ENCODE measurements at places on chromosomes 12 and 14.

- DNase-seq, result no peak
These were observed 20.5 kb downstream of the KITLG start for GRCh38 chr12:88559772-88560171.

GRCh38 chr14:72893636-72894322 lies at the start of gene DPF3:
DPF3 (minus strand) TSS chr14:72894101; CDS start chr14:72894088, 13 bp downstream.
- peak; percentile 91 for DNase-seq

- DNase-seq, result peak; percentile 45
These were observed 1494.7 kb upstream of the TMEM132C start for GRCh38 chr12:126772171-126772864.

DNA sequence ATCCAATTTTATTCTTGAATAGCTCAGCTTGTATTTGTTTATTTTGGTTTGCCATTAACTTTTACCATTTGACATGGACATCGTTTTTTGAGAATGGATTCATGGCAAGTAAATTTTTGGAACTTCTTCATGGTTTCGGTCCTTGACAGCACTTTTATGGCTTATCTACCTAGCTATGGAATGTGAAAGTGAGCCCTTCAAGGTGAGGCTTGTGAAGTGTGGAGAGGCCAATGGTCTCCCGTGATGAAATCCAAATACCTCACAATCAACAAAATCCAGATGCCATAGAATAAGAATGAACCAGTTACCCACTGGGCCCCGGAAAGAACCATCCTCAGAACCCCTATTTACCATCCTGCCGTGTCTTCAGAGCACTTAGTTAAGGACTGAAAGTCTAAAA lies 978.8 kb downstream of the FSCB start:
- no peak for DNase-seq

DNA sequence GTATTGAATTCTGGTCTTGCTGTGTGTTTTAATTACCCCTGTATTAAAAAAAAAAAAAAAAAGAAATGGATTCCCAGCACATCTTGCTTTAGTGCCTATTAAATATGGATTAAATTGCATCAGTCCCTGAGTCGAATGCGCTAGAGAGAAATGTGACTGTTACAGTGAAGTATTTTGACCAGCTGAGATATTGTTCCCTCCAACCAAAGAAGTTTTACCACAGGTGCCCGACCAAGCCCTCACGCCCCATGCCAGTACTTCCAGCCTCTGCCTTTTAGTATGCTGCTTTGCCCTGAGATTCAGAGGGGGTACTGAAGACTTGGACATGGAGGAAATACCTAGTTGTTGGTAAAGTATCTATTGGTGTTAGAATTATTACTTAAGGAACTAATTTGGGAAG lies 159.7 kb downstream of the TTLL5 start:
- no peak for DNase-seq

GRCh38 chr14:86203843-86204242 lies 673.9 kb downstream of the FLRT2 start:
- no peak for DNase-seq

GRCh38 chr12:27807063-27807703 lies 27.1 kb upstream of the MANSC4 start:
- DNase-seq, result peak; percentile 34

DNA sequence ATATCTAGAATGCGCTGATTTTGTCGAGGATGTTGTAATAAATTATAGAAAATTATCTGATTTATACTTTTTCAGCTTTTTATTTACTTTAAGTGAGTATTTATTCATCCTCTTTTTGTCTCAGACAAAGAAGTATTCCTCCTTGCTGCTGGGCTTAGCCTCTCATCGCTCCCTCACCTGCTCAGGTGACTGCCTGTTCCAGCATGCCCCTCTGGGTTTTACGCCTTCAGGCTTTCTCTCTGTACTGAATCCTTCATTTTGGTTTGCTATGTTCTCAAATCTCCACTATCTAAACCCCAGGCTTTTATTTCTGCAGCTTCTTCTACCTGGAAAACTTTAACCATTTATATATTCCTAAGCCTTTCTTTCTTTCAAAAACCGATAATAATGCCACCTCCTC lies 1650.9 kb upstream of the SEL1L start:
- DNase-seq, result no peak

GRCh38 chr14:68111853-68112270 lies 292.3 kb downstream of the RAD51B start:
- DNase-seq, result no peak

DNA sequence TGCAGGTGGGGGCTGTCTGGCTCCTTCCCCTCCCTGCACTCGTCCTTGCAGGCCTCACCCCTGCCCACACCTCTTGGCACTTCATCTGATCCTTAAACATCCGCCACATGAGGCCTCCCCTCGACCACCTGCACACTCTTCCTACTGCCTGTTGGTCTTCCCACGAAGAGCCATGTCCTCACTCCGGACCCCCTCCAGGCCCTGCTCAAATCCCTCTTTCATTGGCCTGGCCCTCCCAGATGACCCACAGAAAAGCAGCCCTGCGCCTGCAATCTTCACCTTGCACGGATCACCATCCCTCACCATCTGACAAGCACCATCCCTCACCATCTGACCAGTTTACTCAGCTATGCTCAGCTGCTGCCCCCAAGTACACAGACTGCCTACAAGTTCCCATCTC lies 193.6 kb downstream of the BCL11B start:
- no peak for DNase-seq

DNA sequence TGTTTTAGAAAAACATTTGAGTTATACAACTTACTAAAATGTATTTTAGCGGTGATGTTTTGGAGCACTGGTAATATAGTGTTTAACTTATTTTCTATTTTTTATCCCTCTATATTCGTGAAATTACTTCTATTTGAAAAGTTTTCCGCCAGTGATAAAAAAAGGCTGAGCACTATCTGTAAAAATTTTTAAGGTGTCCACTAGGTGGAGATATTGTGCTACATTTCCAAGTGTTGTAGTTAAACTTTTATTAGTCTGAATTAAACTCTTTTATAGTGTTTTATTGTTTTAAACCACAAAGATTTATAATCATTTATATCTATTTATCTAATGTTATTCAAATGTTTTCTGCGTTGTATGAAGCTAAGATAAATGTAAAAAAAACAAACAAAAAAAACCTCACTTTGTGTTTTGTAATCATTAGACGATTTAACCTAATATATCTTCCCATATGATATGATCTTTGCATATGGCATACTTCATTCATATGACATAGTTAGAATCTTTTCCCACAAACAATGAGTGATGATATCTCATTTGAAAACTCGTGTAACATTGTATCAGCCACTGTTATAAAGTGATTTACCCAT lies 11.8 kb downstream of the ALG10B start:
- no peak for DNase-seq

- no peak for DNase-seq
These were observed 998 bp downstream of the HNF1A start for GRCh38 chr12:120979220-120979861.

DNA sequence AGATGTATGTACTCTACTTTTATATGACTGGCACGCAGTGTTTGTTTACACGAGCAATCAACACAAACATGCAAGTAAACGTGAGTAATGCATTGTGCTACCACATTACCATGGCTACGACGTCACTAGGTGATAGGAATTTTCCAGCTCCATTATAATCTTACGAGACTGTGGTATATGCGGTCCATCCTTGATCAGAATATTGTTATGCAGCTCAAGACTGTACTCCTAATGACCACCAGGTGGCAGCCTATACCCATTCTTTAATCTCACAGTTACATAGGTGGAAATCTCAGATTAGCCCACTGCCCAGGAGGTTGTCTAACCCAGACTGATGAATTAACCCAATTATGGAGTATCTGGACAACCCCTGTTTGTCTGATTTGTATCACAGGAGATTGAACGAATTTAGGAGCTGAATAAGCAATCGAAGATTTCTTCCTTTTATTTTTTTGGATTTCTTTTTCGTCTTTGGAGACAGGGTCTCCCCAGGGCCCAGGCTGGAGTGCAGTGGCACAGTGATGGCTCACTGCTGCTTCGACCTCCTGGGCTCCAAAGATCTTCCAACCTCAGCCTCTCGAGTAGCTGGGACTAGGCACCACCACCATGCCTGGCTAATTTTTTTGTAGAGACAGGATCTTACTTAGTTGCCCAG lies 8.7 kb upstream of the TESPA1 start:
- DNase-seq, result peak; percentile 44

DNA sequence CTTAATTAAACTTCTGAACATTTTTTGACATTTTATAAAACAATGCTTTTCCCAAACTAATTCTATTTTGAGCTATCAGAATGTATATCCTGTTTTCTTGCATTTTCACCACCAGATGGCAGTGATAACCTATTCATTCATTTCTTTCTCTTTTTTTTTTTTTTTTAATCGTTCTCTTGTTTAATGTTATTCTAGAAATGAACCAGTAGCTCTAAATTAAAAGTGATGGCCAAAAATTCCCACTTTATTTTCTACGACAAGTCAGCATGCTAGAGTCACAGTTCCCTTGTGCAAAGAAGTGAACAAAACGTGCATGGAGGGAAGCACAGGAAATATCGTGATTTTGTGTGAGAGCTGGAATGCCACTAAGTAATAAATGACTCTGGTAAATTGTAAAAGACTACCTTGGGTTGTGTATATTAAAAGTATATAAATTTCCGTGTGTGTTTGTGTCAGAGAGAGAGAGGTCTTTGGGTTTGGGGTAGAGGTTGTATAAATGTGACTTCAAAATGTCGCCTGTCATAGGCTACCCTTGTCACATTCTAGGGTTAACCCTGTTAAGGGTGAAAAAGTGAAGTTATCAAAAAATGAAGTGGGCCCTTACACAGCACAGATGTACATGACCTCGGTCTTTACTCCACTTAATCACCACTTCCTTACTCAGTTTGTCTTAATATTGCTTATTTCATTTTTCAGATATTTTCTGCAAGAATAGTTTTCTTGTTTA lies 40.4 kb upstream of the LDHB start:
- DNase-seq, result no peak

- DNase-seq, result no peak
These were observed 60.0 kb downstream of the TMTC2 start for GRCh38 chr12:82746668-82747067.

DNA sequence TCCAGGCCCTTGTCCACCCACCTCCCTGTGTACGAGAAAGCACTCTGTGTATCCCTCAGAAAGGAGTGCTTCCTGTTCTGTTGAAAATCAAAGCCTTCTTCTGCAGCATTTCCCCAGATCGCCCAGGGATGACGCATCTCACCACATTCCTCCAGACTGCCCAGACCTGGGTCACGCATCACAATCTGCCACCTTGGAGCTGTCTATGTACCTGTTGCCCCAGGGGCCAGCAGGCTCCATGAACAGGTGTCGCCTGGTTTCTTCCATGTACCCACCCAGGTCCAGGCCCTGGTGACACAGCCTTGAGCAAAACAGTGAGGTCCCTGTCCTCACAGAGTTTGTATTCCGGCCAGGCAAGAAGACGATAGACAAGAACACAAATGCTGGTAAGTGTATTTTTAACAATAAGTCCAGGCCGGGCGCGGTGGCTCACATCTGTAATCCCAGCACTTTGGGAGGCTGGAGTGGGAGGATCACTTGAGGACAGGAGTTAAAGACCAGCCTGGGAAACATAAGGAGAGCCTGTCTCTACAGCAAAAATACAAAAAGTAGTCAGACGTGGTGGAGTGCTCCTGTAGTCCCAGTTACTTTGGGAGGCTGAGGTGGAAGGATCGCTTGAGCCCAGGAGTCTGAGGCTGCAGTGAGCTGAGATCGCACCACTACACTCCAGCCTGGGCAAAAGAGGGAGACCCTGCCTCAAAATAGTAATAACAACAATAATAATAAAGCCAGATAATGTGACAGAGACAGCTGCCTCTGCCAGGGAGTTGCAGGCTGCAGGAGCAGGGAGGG lies 6.8 kb upstream of the PPP1R13B start:
- no peak for DNase-seq

DNA sequence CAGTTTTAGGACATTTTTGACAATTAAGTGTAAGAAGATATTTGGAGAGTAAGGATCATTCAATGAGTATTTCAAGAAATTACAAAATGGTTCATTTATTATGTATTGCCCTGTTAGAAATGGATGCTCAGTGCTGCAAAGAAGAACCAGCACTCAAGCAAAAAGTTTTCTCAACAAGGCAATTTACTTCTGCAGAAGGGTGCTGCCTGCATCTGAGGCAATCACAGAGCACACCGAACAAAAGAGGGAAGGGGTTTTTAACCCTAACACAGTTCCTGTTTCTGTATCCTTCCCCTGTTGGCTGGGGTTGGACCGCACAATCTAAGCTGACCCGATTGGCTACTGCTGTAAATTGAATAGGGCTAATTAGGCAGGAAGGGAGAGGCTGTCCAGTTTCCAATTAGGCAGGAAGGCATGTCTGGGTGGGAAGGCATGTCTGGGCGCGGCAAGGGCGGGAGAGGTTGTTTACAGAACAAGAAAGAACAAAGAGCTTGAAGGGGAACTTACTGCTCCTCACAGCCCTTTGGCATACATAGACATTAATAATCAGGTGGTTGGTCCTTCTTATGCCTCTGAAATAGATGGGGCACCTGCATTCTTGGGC lies 41.4 kb downstream of the SPTSSA start:
- DNase-seq, result no peak

- DNase-seq, result no peak
These were observed 9.9 kb downstream of the GALNT9 start for GRCh38 chr12:132319359-132319950.

DNA sequence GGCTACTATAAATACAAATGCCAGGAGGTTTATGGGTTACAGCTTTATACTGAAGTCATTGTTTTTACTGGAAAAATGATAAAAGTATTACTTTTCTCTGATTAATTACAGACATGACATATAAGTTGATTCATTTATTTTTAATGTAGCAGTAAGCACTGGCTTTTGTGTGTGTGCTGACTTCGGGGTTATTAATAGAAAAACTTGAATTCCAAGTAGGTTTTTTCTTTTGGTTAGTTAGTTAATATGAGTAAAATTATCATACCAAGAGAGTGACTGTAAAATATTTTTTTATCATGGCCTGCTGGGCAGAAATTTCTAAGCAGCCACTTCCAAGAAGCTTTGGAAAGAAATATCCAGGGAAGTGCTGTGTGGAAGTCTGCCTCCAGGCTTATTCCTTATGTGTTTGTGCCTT lies 56.4 kb downstream of the IFT81 start:
- DNase-seq, result no peak

DNA sequence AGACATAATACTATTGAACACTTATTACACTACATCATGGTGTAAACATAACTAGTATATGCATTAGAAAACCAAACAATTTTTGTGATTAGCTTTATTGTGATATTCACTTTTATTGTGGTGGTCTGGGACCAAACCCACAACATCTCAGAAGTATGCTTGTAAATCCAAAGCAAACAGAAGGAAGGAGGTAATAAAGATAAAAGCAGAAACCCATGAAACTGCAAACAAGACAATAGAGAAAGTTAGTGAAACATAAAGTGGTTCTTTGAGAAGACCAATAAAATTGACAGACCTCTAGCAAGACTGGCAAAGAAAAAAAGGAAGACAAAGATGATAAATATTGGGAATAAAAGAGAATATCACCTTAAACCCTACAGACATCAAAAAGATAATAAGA lies 268.3 kb downstream of the RPAP3 start:
- DNase-seq, result no peak
